ENCODE measurements at places on chromosomes 2 and 18.
A peak's percentile ranks its signal among the peaks of the same experiment; 100 is the strongest.

- no peak for DNase-seq
These were observed 28.1 kb upstream of the HTR2B start for GRCh38 chr2:231152800-231153557.

- DNase-seq: no peak
These were observed 640 bp downstream of the SLC39A6 start for GRCh38 chr18:36128530-36128870.

- no peak for DNase-seq
These were observed 104.0 kb upstream of the REV1 start for GRCh38 chr2:99593692-99594427.

GRCh38 chr2:217934321-217935131 lies 68.3 kb downstream of the TNS1 start:
- peak; percentile 15 for DNase-seq

DNA sequence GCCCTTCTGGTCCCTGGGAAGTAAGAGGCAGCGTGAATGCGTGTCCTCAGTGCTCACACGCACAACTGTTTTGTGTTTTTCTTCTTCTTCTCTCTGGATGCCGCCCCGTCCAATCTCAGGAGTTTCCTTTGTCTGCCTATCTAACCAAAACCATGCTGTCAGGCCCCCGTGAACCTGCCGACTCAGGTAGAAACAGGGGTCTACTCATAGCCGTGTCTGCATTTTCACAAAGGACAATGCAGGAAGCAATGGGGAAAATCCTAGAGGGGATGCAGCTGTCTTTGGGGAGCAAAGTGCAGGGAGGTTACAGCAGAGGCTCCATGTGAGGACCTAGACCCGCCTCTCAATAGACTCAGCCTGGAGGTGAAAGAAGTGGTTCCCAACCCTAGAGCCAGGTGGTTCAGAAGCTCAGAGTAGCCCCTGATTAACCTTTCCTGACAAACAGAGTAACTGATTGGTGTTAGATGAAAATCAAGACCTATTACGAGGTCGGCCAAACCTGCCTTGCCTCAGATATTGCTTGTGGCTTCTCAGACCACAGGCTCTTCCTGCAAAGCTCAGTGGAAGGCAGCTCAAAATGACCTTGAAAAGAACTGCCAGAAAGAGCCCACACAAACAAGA lies 49.3 kb downstream of the CD226 start:
- DNase-seq: no peak

DNA sequence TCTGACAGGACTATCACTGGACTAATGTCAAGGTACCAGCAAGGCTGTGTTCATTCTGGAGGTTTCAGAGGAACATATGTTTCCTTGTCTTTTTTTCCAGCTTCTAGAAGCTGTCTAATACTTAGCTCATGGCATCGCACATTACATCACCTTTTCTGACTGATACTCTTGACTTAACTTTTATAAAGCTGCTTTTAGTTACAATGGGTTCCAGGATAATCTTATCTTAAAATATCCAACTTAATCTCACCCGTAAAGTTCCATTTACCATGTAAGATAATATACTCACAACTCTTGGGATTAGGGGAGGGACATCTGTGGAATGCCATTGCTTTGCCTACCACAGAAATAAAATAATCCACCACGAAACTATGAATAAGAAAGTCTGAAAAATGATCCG lies 394.2 kb downstream of the CDH19 start:
- DNase-seq: no peak

DNA sequence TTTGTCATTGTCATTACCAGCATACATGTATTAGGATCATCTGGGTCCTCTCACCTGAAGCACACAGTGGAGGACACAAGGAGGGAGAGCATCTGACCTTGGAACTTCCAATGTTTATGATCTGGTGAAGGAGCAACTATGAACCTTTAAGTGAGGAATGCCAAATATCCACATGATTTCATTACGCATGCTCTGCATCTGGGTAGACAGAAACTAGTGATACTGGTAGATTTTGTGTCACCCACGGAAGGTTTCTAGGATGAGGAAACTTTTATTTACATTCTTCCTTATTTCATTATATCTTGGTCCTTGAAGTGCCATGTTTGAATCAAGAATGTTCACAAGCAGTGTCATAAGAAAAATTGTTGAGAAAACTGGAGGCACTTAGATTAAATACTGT lies 32.1 kb downstream of the SPC25 start:
- DNase-seq: no peak

DNA sequence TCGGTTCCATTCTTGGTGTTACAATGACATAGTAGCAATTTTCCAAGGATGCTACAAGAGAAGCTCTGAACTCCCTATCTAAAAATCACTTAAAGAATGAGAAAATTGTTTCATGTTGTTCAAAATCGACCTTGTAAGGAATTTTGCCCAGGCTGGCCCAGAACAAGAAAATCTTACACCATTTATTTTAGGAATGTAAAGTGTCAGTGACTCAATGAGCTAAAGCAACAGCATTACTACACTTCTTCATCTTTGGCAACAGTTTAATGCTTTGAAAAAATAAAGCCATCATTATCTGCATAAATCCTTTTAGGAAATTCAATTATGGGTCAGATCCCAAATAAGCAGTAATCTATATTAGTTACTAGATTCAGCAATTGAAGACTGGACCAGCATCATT lies 38.6 kb downstream of the SLC25A12 start:
- DNase-seq: no peak

DNA sequence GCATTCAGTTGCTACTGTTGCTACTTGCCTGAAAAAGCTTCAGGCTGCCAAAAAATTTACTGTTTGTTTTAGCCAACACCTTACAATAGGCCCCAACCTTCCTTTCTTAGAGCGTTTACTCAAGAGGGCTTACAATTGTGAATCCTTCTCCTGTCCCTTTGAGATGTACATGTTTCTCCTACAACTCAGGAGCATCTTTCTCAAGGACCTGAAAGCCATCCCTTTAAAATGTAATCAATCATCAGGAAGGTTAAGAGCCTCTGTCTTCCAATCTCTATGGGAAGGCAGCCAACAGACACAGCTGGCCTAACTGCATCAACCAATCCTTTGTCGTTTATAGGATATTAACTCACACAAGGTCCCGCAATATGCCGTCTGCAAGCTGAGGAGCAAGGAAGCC lies 3.4 kb upstream of the IER3IP1 start:
- DNase-seq: no peak

- no peak for DNase-seq
These were observed 40.7 kb upstream of the CCDC150 start for GRCh38 chr2:196598846-196599245.

Data from hematopoietic multipotent progenitor cell treated with erythropoietin and hydrocortisone succinate and interleukin-3 and kit ligand, for 8 days (in vitro differentiated cells).